ENCODE measurements at places on chromosomes 4 and X.

DNA sequence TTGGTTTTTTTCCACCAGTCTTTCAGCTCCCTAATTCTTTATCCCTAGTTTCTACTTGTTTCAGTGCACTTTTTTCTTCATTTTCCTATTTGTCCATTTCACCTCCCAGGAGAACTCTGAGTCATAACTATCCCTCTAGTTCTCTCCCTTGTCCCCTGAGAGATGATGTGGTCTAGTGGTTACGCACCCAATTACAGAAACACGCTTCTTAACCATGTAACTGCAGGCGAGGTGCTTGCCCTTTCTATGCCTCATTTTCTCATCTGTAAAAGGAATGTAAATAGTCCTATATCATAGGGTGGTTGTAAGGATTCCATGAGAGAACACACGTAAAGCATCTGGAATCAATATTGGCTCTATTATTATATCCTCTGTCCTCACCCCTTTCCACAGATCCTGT, 8.8 kb upstream of the GRPR start:
- H3K36me3 ChIP-seq, result no peaks in the 10 kb centered on the region
- DNase-seq, result no peak
- H3K27me3 ChIP-seq, result peaks cover 5% of the 10 kb centered on the region
- no peak overlapping the region for H3K4me3 ChIP-seq
- no peak overlapping the region for H3K27ac ChIP-seq
- H3K4me1 ChIP-seq, result no peaks in the 10 kb centered on the region

DNA sequence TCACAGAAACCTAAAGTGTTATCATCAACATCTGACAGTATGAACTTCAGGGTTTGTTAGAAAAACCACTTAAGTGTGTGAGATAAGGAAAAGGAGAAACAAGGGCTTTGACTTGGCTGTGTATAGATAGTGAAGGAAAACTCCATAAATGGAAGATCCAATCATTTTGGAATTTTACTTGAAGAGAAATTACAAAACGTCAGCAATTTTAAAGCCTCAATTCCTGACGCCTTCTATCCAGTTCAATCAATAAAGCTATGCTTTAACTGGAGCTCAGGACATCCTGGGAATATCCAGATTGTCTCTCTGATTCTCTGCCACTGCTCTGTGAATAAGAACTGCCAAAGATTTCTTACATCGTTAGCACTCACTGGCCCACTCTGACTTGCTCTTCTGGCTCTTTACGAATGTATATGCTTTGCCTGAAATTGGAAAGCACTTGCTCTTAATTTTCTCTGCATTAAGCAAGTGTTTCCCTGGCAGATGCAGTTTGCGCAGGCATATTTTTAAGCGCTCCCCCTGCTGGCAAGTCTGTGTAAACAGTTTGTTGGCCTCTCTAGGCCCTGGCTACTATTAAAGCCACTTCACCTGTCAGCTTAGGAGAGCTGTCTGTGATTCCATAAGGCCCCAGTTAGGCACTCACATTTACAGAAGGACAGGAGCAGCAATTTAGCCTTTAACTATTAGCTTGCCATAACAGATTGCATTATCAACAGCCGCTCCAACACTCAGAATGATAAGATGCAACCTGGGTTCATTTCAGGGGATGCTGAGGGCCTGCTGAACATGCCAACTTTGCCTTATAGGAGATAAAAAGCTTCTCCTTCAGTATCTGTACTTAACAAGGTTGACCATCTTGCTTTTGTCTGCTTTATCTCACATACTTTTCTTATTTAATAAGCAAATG, 251.4 kb upstream of the DDX53 start:
- no peak overlapping the region for H3K27ac ChIP-seq
- H3K4me1 ChIP-seq, result no peaks in the 10 kb centered on the region
- no peaks in the 10 kb centered on the region for H3K36me3 ChIP-seq

- H3K27ac ChIP-seq, result no peak overlapping the region
- H3K36me3 ChIP-seq, result no peaks in the 10 kb centered on the region
- H3K4me3 ChIP-seq, result no peak overlapping the region
- DNase-seq, result no peak
- H3K27me3 ChIP-seq, result no peaks in the 10 kb centered on the region
- H3K4me1 ChIP-seq, result no peaks in the 10 kb centered on the region
These were observed 1304.0 kb downstream of the FAM133A start for GRCh38 chrX:94977986-94978385.

- DNase-seq, result no peak
- H3K4me1 ChIP-seq, result no peaks in the 10 kb centered on the region
- H3K36me3 ChIP-seq, result no peaks in the 10 kb centered on the region
- no peak overlapping the region for H3K4me3 ChIP-seq
- H3K27ac ChIP-seq, result no peak overlapping the region
- H3K27me3 ChIP-seq, result no peaks in the 10 kb centered on the region
These were observed 324.3 kb downstream of the PTTG2 start for GRCh38 chr4:38284294-38285030.

- H3K27me3 ChIP-seq, result no peaks in the 10 kb centered on the region
- no peak for DNase-seq
- H3K4me3 ChIP-seq, result no peak overlapping the region
- no peak overlapping the region for H3K27ac ChIP-seq
These were observed 124.4 kb downstream of the CHRDL1 start for GRCh38 chrX:110671068-110671803.

GRCh38 chr4:180106122-180106521, 2137.1 kb upstream of the TENM3 start:
- H3K4me1 ChIP-seq, result no peaks in the 10 kb centered on the region
- DNase-seq, result no peak
- H3K4me3 ChIP-seq, result no peak overlapping the region
- H3K27ac ChIP-seq, result no peak overlapping the region

GRCh38 chrX:154515966-154516655, at the start of gene FAM3A:
TSS of gene FAM3A (minus strand) at chrX:154516232. CDS start at chrX:154515772, 460 bp downstream.
- DNase-seq, result peak; percentile 89
- no peaks in the 10 kb centered on the region for H3K36me3 ChIP-seq
- peak within 1 kb of the TSS; percentile 78 for H3K4me3 ChIP-seq
- H3K27me3 ChIP-seq, result no peaks in the 10 kb centered on the region
- peaks cover 44% of the 10 kb centered on the region for H3K4me1 ChIP-seq
